Activated naive CD4-positive, alpha-beta T cell treated with anti-CD3 and anti-CD28 coated beads for 36 hours (primary cell): ENCODE measurements at places on chromosomes 5 and 9. TPM values are rescaled to one million over a fixed set of nuclear protein-coding genes. Genes with fewer than 3 reads are reported as not detected.

DNA sequence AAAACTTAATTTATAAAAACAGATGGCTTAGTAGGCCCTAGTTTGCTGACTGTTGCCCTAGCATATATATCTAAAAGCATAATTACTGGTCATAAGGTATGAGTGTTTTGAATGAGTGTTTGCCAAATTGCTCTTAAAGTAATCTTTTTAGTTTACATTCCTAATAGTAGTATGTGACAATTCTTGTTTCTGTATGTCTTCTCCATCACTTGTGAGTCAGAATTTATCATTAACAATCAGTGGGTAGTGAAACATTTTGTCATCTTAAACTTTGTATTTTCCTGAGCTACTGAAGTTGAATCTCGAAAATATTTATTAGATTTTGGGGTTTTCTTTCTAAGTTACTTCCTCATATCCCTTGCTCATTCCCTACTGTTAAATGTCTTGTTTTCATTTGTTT is 49.6 kb downstream of the APC start:
- no peak for DNase-seq

DNA sequence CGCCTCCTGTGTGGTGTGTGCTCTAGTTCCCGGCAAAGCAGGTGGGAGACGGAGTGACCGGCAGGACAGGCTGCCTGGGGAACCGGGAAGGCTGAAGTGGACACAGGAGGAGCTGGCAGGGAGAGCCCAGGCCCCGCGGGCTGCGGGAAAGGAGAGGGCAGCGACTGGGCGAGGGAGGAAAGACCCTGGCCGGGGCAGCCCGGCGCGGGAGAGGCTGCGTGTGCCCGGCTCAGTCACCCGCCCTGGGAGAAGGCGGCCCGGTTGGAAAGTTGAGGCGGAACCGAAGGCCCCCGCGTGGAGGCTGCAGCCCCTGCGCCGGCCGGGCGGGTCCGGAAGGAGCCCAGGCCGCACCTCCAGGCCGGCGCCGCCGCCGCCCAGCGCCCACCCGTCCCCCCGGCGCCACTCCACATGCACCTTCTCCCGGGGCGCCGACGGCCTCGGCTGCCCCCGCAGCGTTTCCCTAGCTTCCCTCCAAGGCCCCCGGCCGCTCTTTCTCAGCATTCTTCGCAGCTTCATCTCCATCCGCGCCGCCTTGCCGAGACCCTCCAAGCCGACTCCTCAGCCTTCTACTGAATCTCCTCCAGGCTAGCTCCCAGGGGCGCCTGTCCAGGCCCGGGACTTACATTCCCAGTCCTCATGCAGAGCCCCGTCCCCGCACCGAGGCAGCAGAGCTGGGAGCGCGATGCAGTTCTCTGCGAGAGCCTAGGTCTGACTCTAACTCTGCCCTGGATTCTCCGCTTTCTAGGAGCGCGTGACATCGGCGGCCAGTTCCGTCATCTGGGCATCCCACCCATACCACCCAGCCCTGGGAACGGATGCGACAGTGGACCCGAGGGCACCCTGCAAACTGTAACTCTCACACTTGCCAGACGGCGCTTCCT is 152.0 kb downstream of the ERCC6L2 start:
- peak; percentile 48 for DNase-seq

- no peak for DNase-seq
Measured at GRCh38 chr5:180283026-180283615, 8.8 kb downstream of the MAPK9 start.

The CENPH gene
- total RNA-seq, result 93.0 TPM

- DNase-seq, result no peak
Measured at GRCh38 chr5:74679966-74680365, 5.1 kb upstream of the HEXB start.
